Stimulated activated CD8-positive, alpha-beta memory T cell treated with anti-CD3 and anti-CD28 coated beads, Interleukin-2, amount 100 ng/mL, for 1 hour (primary cell): ENCODE measurements at places on chromosomes 11 and 22.

DNA sequence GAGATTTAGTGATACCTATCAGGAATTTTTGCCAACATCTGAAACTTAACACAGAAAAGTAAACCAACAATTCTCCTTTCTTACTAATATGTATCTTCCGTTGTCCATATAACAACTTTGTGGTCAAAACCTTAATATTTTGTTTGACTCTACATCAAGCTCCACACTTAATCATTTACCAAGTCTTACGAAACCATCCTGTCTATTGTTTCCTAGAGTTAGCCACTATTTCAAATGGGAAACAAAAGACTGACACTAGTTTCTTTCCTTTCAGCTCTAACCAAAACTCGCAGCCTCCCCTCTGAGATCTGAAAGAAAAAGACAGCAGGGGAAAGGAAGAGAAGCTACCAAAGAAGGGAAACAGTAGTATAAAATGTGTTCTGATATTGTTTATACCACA lies 26.5 kb upstream of the PRDM10 start:
- DNase-seq, result no peak

- no peak for DNase-seq
Observed at GRCh38 chr11:112162761-112163546, 940 bp downstream of the IL18 start.

- no peak for DNase-seq
Observed at GRCh38 chr11:6655790-6656583, at the start of gene DCHS1. TSS of gene DCHS1 (minus strand) at chr11:6655809. CDS start at chr11:6641613, 14,196 bp downstream.

DNA sequence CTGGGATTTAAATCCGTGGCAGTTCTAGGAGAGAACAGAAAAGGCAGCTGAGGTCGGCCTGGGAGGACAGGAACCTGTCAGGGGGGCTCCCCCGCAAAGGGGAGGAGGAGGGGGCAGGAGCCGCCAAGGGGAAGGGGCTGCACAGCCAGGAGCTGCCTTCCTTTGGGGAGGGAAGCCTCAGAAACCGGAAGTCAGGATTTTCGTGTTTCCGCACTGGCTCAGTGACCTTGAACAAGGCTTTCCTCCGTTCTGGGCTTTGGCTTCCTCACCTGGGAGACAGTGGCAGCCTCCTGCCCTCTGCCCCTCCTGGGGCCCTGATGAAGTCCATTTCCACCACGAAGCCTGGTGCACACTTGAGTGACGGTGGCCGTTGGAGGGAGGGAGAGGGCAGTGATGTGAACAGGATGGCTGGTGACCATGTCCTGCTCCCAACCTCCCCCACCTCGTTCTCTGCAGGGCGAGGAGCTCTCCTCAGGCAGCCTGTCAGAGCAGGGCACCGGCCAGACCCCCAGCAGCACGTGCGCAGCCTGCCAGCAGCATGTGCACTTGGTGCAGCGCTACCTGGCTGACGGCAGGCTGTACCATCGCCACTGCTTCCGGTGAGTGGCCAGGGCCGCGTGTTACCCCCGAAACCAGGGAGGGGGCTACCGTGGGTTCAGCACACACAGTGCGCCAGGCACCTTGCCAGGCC lies 12.6 kb downstream of the MICALL1 start:
- no peak for DNase-seq

DNA sequence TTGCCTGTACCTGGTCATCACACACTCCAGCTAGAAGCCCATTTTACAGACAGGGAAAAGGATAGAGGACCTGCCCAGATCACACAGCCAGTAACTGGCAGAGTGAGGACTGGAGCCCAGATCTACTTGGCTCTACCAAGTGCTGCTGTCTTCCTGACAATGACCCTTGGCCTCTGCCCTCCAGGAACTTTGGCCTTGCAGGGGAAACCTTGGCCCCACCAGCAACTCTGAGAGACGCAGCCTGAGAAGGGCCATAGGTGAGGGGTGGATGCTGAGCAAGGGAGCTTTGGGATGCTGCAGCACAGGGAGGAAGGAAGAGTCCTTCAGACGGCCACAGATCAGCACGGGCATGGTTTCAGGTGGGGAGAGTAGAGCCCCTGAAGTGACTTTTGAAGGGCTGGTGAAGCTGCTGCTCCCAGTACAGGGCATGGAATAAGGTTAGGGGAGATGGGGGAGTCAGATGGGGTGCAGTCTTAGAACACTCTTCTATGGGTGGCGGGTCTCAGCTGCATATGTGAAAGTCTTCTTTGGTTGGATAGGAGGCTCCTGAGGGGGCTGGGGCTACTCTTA lies 2.0 kb upstream of the CAPN5 start:
- no peak for DNase-seq

DNA sequence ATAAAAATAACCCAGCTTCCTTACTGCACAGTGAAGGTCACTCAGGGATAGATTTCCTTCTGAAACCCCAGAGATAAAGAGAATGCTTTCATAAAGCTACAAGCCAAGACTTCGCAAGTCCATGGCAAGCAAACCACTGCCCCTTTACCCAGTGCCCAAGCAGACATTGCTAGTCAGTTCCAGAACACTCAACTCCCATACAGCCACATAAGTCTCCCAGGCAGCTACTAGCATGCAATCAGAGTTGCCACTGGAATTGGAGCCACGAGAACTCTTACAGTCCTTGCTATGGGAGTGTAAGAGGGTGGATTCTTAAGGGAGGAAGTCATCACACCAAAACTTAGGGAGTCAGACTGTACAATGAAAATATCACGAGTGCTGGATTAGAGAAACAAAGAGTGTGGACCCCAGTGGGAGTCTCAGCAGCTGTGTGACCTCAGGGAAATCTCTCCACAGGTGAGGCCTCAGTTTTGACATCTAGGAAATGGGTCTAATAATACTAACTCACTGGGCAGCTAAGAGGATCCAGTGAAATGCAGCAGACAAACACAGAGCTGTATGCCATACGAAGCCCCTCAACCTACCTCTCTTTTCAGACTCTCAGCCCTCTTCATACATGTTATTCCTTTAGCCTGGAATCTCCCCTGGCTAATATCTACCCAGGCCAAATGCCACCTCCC lies 526.6 kb downstream of the MN1 start:
- DNase-seq, result no peak

- no peak for DNase-seq
Observed at GRCh38 chr22:39135092-39135896, 17.2 kb downstream of the CBX7 start.

DNA sequence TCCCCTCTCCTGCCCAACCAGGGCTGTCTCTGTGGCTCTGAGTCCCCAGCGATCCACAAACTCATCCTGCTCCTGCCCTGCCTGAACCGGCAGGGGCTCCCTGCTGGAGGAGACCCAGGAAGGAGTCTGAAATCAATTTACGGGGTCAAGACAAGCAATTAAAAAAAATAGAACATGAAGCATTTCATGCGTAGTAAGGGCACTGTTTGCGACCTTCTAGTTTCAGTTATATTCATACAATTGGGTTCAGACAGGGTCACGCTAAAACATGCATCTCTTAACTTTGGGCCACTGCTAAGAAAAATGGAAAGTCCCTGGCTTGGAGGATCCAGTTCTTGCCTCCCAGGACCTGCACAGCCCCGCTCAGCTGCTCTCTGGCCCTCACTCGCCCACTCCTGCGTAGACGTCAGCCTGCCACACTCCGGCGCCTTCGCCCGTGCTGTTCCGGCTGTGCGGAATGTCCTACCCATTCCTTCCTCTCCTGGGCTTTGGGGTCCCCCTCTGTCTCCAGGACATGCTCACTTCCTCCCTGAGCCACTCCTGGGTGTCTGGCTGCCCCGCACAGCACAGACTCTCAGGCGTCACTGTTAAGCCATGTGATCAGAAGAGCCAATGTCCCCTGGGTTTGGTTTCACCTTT lies 12.8 kb downstream of the NFAM1 start:
- DNase-seq, result no peak
